ENCODE measurements at places on chromosomes 6 and 20. TPM values are rescaled to one million over a fixed set of nuclear protein-coding genes. Genes with fewer than 3 reads are reported as not detected.

DNA sequence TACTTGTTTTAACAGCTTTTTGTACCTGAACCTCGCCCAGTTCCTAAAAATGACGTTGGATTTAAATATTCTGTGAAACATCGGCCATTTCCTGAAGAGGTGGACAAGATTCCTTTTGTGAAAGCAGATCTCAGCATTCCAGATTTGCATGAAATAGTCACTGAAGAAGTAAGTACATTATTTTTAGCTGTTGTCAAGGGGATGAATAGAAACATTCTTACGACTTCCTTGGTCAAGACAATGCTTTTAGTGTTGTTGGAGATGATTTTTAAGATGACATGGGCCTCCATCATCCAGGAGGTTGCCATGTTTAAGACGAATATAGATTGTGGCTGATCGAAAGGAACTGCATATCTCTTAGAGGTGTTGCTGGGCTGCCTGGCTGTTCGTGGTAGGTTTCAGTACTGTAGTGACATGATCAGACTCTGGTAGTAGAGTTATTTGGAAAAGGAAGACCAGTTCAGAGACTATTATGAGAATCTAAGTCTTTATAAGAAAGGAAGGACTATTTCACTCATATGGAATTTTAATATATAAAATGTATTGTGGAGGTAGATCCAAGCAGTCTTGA, 29.9 kb upstream of the ADIG start:
- no peak for DNase-seq

DNA sequence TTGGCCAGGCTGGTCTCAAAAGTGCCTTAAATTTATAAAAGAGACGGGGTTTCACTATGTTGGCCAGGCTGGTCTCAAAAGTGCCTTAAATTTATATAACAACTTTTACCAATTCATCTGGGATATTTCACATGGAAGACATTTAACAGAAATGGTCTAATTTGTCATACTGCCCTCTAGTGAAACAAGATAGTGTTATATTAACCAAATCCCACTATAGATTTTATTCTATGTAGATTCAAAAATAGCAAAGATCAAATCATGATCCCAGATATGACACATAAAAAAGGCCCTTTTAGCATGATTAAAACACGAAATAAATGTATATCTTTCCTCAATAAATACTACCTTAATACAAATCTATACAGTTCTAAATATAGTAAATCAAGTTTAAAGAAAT, 102.8 kb upstream of the TFAP2D start:
- no peak for DNase-seq

GRCh38 chr6:30152910-30153610, 8.0 kb downstream of the TRIM10 start:
- DNase-seq, result no peak

DNA sequence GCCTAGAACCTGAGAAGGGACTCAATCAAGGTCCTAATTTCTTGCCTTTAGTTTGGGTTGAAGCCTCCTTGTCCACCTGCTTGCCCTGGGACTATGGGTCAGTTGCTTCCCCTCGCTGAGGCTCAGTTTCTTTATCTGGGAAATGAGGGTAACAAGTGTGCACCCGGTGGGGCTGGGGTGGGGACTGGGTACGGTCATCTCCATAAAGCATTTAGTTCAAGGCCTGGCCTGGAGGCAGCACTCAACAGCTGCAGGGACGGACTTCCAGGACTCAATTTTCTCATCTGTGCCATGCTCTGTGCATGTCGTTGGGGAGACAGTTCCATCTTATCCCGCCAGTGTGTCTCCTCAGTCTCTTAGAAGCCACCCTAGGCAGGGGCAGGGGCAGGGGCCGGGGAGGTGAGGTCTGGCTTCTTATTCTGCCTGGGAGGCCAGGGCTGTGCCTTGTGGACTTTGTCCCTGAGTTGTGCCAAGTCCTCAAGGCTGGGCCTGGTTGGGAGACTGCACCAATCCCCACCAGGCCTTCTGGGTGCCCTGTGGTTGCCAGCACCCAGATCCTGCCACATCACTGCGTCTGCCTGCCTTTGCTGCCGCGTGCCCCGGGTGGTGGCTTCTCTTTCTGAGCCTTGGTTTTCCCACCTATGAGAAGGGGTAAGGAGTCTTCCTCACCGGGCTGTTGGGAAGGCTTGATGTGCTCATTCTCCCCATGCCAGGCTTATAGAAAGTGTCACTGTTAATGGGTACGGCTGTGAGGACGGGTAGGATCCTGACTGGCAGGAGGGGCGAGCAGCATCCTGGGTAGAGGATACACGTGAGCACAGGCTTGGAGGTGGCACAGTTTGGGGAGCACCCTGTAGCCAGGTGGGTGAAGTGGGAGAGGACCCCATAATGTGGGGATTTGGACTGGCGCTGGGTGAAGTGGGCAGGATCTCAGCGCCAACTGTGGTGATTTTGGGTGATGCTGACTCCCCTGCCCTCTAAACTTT, 8.6 kb downstream of the SRC start:
- DNase-seq, result no peak

DNA sequence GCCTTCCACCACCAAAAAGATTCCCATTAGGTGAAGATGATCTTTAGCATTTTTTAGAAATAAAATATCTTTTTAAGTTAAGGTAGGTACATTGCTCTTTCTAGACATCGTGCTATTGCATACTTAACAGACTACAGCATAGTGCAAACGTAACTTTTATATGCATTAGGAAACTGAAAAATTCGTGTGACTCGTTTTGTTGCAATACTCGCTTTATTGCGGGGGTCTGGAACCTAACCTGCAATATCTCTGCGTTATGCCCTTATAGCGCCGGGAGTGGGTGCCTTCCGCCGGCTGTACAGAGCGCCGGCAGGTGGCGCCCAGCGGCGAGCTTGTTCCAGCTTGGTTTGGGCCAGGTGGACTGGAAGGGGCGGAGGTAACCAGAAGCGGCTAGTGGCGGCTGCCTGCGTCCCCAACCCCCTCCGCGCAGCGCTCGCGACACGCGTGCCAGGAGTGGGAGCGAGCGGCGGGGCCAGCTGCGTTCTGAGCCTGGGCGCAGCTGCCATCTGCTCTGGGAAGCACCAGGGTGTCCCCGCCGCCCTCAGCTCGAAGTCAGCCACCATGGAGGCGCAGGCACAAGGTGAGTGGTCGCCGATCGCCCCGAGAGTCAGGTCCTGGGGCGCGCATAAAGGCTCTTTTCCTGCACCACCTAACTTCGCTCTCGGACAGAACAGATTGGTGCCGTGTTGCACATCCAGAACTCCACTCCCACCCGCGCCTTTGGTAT, at the start of gene TPD52L1:
TPD52L1 (plus strand) TSS at position 383 of the 727 bp plus-strand sequence; CDS start at position 562, 179 bp downstream.
- DNase-seq, result peak; percentile 75

DNA sequence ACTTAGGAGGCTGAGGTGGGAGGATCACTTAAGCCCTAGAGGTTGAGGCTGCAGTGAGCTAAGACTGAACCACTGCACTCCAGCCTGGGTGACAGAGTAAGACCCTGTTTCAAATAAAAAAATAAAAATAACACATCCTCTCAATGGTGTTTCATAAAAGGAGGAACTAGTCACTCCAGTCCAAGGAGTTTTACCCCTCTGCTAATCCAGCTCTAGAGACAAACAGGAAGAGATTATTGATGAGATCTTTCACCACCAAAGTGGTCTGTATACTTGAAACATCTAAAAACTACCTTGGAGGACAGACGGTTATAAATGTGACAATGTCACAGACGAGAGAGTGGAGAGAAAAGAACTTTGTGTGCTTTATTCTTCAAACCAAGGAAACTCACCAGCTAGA, 58.2 kb downstream of the PIGU start:
- no peak for DNase-seq

GRCh38 chr6:129189266-129189665, 306.3 kb downstream of the LAMA2 start:
- no peak for DNase-seq

GRCh38 chr6:149845549-149845948, 18.6 kb downstream of the LRP11 start:
- no peak for DNase-seq

DNA sequence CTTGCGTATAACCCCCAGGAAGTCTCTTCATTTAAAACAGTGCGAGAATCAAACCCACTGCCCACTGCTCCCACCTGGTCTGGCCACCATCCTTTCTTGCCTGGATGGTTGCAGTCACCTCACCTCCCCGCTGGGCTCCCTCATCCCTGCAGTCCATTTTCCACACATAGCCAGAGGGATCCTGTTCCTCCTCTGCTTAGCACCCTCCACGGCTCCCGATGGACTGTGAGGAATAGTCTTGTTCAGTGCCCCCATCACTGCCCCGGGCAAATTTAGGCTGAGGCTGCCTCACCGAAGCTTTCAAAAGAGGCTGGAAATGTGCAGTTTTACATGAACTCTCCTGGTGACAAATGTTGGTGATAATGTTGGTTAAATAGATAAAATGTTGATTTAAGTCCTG, 17.7 kb downstream of the KCNG1 start:
- no peak for DNase-seq

- peak; percentile 20 for DNase-seq
Observed at GRCh38 chr6:148711833-148712654, 34.8 kb upstream of the UST start.

DNA sequence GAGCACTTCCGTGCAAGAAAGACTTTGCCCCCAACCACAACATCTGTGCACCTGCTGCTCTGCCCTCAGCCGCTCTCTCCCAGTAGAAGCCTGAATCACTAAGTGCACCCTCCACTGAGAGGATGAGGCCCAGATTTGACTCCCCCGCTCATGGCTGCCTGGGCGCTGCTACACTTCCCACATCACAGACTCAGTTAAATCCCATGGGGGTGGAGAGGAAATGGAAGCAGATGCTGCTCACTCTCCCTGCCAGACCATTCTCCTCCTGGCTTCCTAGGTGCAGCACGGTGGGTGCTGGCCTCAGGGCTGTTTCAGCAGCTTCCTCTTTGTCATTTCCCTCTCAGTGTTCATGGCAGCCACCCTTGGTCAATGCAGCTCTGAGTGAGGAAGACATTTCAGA, 4.8 kb downstream of the CST5 start:
- DNase-seq, result no peak

- DNase-seq, result no peak
Observed at GRCh38 chr20:47682028-47682783, 103.1 kb downstream of the SULF2 start.

GRCh38 chr6:111603040-111603439, 2.6 kb downstream of the TRAF3IP2 start:
- DNase-seq, result peak; percentile 86

DNA sequence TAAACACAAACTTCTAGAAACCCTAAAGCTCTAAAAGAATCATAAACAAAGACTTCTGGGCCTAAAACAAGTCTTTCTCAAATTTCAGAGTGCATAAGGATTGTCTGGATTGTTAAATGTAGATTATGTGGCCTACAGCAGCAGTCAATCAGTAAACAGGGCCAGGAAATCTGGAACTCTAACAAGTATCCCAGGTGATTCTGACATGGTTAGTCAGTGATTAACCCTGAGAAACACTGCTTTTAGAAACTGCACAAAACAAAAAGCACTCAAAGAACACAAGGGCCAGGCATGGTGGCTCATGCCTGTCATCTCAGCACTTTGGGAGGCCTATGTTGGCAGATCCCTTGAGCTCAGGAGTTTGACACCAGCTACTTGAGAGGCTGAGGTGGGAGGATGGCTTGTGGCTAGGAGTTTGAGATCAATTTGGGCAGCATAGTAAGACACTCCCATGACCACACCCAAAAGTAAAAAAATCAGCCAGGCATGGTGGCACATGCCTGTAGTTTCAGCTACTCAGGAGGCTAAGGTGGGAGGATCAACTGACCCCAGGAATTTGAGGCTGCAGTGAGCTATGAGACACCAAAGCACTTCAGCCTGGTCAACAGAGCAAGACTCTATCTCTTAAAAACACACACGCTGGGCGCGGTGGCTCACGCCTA, 5.9 kb downstream of the MED20 start:
- no peak for DNase-seq

Gene ADGRF4
- total RNA-seq, result under 0.01 TPM

Gene ADTRP
- 1.3 TPM for total RNA-seq

Gene BTNL2
- not detected for total RNA-seq

Gene LRRC73
- 0.33 TPM for total RNA-seq

Gene WFDC5
- total RNA-seq, result not detected

Gene CFAP206
- total RNA-seq, result 0.26 TPM

Gene PACSIN1
- total RNA-seq, result not detected

Gene PPIL6
- total RNA-seq, result 8.5 TPM
